ENCODE measurements at places on chromosomes 1 and 21. TPM values are rescaled to one million over a fixed set of nuclear protein-coding genes. Genes with fewer than 3 reads are reported as not detected.

- no peak for ATAC-seq
Measured at GRCh38 chr1:216535059-216535458, 111.8 kb upstream of the USH2A start.

GRCh38 chr1:158248118-158248517 lies 6.1 kb upstream of the CD1A start:
- ATAC-seq = no peak

GRCh38 chr1:112715264-112716053 lies at the start of gene PPM1J:
Gene PPM1J (minus strand): TSS chr1:112715332. CDS start chr1:112715301, 31 bp downstream.
- peak; percentile 87 for ATAC-seq

DNA sequence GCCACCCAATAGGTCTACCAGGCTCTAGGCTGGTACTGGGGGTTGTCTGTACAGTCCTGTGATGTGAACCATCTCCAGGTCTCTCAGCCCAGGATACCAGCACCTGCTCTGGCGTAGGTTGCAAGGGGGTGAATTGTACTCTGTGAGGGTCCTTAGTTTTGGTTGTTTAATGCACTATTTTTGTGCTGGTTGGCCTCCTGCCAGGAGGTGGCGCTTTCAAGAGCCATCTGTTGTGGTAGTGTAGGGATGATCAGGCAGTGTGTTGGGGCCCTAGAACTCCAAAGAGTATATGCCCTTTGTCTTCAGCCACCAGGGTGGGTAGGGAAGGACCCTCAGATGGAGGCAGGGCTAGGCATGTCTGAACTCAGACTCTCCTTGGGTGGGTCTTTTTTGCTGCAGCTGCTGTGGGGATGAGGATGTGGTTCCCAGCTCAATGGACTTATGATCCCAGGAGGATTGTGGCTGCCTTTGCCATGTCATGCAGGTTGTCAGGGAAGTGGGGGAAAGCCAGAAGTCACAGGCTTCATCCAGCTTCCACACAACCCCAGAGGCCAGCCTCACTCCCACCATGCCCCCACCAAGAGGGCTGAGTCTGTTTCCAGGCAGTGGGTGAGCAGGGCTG lies 301.8 kb upstream of the CHRM3 start:
- no peak for ATAC-seq

- ATAC-seq = peak; percentile 29
Measured at GRCh38 chr1:190864013-190864641, 386.5 kb upstream of the BRINP3 start.

DNA sequence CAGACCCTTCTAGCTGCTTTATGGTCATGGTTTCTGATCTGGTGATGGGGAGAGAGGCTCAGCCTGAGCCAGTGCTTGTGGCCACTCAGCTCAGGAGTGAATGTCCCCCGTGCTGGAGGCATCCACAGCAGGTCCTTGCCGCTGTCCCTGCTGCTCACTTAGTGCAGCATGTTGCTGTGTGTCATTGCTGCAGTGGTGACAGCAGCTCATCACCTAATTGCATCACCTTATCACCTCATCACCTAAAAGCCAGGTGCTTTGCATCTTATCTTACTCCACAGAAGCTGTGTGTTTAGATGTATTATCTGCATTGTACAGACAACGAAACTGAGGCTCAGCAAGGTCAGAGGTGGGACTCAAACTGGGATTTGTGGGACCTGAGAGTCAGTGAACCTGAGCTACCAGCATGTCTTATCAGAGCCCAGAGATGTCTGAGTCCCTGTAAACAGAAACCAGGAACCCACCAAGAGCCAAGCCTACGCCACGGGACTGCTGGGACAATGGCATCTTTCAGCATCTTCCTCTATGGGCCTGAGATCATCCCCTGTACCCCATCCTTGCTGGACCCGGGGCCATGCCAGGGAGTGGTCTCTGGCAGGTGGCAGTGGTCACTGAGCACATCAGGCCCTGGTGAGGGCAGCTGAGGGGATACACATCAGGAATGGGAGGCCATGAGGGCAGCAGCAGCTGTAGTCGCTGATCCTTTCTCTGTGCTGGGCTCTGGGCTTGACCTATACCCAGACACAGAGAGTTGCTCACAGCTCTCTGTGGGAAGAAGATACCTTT lies 6.5 kb downstream of the PODN start:
- no peak for ATAC-seq

DNA sequence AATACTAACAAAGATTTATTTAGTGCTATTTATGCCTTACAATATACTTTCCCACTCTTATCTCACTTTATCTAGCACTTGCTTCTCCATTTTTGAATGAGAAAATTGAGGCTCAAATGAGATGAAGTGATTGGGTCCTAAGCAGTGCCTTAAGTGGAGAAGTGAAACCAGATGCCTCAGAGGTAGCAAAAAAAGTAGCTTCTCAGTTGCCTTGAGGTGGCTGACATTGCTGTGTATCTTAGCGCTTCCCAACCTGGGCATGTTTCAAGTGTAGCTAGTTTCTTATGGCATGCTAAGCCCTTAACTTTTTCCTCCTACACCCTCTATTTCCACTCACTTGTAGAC lies 390.4 kb downstream of the OMA1 start:
- ATAC-seq = no peak

- no peak for ATAC-seq
Measured at GRCh38 chr1:13901597-13901996, 201.6 kb downstream of the PRDM2 start.

DNA sequence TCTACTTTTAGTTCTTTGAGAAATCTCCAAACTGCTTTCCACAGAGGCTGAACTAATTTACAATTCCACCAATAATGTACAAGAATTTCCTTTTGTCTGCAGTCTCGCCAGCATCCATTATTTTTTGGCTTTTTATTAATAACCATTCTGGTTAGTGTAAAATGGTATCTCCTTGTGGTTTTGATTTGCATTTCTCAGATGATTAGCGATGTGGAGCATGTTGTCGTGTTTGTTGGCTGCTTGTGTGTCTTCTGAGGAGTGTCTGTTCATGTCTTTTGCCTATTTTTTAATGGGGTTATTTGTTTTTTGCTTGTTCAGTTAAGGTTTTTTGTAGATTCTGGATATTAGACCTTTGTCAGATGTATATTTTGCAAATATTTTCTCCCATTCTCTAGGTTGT lies 131.5 kb downstream of the MAST2 start:
- no peak for ATAC-seq

GRCh38 chr1:180231506-180231921 lies 1.4 kb downstream of the LHX4 start:
- ATAC-seq = peak; percentile 24

GRCh38 chr1:45589861-45590260 lies 6.0 kb downstream of the NASP start:
- ATAC-seq = peak; percentile 30

- no peak for ATAC-seq
Measured at GRCh38 chr1:198977909-198978308, 339.1 kb downstream of the PTPRC start.

GRCh38 chr1:204940591-204940990 lies 69.9 kb downstream of the NFASC start:
- ATAC-seq = peak; percentile 30

Gene MSH4
- 0.36 TPM for total RNA-seq

Gene TSPEAR
- total RNA-seq = 0.08 TPM

Gene LENEP
- total RNA-seq = not detected

Gene FCRLB
- total RNA-seq = 0.72 TPM
